Iris pigment epithelial cell (primary cell): ENCODE measurements at places on chromosomes 7 and 10.

DNA sequence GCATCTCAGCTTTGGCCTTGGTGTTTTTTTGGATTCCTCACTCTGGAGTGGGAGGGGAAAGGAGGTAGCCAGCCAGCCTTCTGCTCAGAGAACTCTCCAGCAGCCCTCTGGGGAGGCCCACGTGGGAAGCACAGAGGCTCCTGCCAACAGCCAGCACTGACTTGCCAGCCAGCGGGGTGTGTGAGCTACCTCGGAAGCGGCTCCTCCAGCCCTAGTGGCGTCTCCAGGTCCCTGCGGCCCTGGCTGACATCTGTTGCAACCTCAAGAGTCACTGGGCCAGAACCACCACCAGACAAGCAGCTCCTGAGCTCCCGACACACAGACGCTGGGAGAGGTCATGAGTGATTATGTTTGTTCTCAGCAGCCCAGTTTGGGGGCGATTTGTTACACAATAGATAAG, 180.2 kb upstream of the FZD8 start:
- DNase-seq, result peak; percentile 41

GRCh38 chr7:118153551-118154177, 30.3 kb upstream of the LSM8 start:
- DNase-seq, result peak; percentile 47

DNA sequence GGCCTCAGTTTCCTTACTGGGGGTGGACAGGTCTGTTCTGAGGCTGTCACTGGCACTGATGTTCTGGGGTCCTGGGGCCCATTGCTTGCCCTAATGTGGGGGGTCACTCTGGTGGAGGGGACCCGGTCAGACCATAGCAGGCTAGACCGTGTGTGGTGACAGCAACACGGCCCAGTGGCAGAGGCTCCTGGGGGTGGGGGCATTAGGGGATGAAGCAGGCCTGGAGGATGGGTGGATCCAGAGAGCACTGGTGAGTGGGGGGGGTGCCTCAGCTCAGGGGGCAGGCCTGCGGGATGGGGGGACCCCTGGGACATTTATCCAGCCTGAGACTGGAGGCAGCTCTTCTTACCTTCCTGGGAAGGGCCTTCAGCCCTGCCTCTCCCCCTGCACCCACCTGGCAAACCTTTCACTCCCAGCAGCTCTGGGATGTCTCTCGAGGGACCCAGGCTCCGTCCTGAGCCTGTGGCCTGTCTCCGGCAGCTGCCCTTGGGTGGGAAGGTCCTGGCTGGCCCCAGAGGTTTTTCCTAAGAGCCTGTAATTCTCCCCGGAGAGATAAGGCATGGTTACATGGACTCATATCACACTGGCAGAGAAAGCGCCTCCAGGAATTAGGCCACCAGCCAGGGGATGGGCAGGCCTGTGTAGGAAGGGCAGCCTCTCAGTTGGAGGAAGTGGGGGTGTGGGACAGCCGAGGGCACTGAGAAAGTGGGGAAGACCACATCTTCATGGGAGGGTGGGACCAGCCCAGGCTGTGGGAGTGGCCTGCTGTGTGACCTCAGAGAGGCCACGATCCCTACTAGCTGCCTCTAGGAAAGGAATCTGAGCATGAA, 147.7 kb downstream of the UBE2H start:
- DNase-seq, result no peak

DNA sequence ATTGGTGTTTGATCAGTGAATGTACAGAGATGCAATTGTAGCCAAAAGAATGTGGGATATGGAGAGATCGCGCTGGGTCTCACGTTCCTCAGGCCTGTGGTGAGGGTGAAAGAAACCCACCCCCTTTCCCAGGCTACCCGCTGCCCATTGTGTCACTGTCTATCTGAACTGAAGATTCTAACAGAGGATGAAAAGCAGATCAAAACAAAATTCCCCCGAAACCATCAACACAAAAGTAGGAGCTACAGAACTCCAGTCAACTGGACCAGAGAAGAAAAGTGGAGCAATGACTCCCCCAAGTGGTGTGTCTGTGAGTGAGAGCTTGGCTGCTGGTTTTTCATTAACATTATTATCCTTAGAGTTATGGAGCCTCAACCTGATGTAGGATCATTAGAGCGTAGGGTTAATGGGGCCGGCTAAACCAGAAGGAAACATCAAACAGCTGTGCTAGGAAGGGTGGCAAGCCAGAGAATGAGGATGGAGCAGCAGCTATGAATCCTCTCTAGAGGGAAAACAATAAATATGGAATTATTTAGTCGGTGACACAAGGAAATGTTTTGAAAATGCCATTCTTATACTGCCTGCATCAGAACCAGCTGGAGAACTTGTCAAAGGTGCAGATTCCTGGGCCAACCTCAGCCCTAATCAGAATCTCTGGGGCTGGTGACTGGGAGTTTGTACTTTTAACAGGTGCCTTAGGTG, 38.3 kb downstream of the AKR1B1 start:
- peak; percentile 62 for DNase-seq

DNA sequence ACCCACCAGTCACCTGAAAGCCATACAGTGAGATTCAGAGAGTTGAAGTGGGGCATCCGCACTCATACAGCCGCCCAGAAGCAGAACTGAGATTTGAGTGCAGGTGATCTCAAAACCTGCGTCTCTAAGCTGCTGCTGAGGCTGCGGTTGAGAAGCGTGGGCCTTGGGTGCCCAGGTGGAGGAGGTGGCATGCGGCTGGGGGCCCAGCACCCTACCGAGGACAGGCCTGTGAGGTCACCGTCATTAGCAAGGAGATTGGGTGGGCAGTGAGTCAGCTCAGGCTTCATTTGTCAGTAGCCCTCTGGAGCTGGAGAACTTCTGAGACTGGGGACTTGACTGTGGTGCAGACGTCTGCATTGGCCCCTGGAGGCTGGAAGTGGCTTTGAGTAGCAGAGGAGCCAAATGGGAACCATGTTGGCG, 29.8 kb downstream of the ZMIZ1 start:
- no peak for DNase-seq

DNA sequence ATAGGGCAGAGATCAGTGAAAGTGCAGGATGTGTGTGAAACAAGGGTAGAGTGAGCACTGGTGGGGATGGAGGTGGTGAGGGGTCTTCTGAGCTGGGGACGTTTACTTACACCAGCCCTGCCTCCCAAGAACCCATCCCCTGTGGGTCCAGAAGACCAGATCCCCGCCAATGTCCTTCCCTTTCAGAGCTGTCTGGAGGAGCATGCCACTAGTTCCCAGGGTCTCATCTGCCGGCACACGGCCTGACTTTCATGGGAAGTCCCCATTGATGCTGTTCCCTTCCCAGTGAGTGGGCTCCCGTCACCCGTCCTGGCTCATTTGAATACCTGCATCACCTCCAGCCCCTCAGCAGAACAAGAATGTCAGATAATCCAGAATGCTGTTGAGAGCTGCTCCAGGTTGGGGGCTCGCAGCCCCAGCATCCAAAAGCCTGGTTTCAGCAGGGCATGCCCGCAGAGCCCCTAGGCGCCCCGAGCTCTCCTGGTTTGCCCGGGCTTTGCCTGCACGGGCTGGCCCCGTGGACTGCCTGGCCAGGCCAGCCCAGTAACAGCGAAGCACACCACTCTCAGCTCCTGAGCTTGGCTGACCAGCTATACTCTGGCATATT, 246.7 kb downstream of the MGMT start:
- no peak for DNase-seq

GRCh38 chr10:95833042-95833610, 74.6 kb upstream of the CC2D2B start:
- no peak for DNase-seq

- no peak for DNase-seq
These were observed 192.1 kb upstream of the MKI67 start for GRCh38 chr10:128318366-128318765.

DNA sequence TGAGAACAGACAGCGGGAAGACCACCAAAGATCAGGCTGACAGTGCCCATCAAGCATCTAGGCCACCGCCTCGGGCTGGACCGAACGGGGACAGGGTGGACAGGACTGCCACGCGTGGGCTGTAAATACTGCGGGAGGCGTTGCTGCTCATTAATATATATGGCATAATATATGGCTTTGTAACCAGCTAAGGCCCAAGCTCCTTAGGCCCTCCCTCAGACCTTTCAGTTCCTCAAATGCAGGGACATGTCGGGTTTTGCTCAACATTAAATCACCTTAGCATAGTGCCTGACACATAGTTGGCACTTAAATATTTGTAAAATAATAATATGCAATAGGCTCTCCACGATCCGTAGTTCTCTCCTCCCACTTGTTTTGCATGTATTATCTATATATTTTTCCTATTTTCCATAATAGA, 402 bp upstream of the TMEM168 start:
- DNase-seq, result no peak

- no peak for DNase-seq
These were observed 138.7 kb downstream of the FAM204A start for GRCh38 chr10:118203461-118203860.

GRCh38 chr7:133534816-133535215, 281.9 kb downstream of the EXOC4 start:
- no peak for DNase-seq

DNA sequence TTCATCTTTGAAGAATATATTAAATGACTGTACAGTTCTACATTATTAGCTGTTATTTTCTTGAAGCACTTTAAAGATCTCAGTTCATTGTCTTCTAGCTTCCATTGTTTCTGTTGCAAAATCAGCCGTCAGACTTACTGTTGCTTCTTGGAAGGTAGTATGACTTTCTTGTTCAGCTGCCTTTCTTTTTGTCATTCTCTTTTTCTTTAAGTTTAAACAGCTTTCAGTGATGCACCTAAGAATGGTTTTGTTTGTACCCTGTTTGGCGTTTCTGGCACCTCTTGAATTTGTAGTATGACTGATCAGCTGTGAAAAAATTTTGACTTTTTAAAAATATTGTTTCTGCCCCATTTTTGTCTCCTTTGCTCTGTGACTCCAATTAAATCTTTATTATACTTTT, 9.3 kb downstream of the MKLN1 start:
- DNase-seq, result no peak

- no peak for DNase-seq
These were observed 69.3 kb downstream of the DLG5 start for GRCh38 chr10:77857272-77857671.
